IPS DF 6.9 (cell line): ENCODE measurements at places on chromosomes 7 and 10.
A peak's percentile ranks its signal among the peaks of the same experiment; 100 is the strongest.

DNA sequence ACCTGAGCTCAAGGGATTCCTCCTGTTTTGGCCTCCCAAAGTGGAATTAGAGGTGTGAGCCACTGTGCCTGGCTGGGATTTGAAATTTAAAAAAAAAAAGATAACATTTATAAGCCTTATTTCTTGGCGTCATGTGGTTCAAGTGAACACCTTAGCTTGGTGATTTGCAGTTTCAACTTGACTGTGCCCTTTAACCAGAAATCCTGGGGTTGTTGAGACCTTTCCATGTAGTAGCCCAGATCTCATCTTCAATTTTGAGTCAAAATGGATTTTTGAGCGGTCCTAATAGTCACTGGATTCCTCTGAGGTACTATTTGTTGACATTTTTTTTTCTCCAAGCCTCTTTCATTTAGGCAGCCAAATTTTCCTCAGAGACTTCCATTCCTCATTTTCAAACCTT, 29.5 kb upstream of the FBXW4 start:
- H3K4me3 ChIP-seq, result no peak overlapping the region
- no peak for DNase-seq
- no peaks in the 10 kb centered on the region for H3K36me3 ChIP-seq

DNA sequence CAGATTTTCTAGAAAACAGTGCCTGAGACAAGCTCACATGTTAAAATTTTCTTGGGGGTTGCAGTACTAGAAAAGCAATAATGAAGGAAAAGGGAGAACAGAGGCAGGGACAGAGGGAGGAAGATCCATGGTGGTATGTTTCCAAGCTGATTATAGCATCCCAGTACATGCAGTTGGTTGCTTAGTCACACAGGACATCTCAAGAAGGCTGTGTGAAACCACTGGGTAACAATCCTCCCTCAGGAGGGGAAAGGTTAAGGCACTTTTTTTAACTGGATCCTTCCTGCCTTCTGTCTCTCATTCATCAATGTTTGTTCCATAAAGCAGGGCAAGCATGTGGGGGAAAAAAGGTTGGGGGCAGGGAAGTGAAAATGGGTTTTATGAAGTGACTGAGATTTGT, 6.1 kb upstream of the IMMP2L start:
- H3K27me3 ChIP-seq, result no peaks in the 10 kb centered on the region
- H3K4me3 ChIP-seq, result no peak overlapping the region

- no peak overlapping the region for H3K4me3 ChIP-seq
- H3K4me1 ChIP-seq, result no peaks in the 10 kb centered on the region
- no peak overlapping the region for H3K27ac ChIP-seq
- H3K36me3 ChIP-seq, result no peaks in the 10 kb centered on the region
Observed at GRCh38 chr7:120874016-120874415, 16.1 kb upstream of the TSPAN12 start.

DNA sequence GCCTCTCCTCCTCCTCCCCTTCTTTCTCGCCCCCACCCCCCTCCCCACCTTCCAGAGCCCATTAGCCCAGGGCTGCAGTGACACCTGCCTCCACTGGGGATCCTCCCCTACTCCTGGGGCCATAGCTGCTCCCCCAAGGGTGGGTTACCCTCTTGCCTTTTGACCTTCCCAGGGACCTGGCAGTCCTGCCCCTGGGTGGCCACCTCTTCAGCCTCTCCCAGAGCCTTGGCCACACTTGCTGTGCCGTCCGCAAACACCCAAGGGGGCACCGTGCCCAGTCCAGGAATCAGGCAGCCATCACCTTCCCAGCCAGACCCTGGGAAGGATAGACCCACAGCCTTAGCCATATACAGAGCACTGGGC, 19.8 kb upstream of the CLDN4 start:
- H3K27me3 ChIP-seq, result no peaks in the 10 kb centered on the region
- no peak for DNase-seq
- H3K4me3 ChIP-seq, result no peak overlapping the region

DNA sequence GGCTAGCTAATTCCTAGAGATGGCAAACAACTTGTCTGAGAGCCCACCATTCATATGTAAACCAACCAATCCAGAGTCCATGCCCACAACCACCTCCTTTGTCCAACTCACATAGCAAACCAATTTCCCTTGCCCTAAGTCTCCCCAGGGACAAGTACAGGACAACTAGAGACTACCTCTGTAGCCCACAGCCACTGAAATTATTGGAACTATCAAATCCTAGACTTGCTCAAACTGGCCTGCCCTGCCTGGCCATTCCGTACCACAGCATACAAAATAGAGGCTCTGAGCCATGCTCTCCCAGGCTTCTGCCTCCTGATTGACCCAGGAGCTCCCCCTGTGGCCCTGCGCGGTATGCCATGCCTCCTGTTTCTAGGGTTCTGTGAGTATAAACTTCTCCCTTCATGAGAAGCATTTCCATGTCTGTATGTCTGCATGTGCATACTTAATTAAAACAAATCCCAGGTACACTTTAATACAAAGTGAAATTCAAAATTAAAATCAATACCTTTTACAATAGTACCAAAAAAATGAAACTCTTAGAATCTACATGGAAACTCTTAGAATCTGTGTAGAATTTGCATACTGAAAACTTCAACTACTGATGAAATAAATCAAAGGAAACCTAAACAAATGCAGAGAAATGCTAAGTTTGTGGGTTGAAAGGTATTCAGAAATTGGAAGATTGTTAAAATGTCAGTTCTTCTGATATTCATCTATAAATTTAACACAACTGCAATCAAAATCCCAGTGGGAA, 4.0 kb upstream of the HECW1 start:
- H3K27me3 ChIP-seq, result peaks cover 1% of the 10 kb centered on the region; the same call in 1 of the 2 replicates
- H3K27ac ChIP-seq, result no peak overlapping the region
- DNase-seq, result peak; percentile 68
- no peak overlapping the region for H3K4me3 ChIP-seq
- H3K4me1 ChIP-seq, result no peaks in the 10 kb centered on the region; the same call in 1 of the 2 replicates

GRCh38 chr10:49347342-49347741, 48.4 kb downstream of the C10orf71 start:
- H3K27ac ChIP-seq, result no peak overlapping the region
- no peaks in the 10 kb centered on the region for H3K4me1 ChIP-seq
- H3K4me3 ChIP-seq, result no peak overlapping the region
- no peaks in the 10 kb centered on the region for H3K36me3 ChIP-seq
- DNase-seq, result no peak
- no peaks in the 10 kb centered on the region for H3K27me3 ChIP-seq

- DNase-seq, result no peak
- H3K27ac ChIP-seq, result no peak overlapping the region
- H3K4me1 ChIP-seq, result peaks cover 15% of the 10 kb centered on the region
- H3K27me3 ChIP-seq, result no peaks in the 10 kb centered on the region
Observed at GRCh38 chr10:70481831-70482530, 3.4 kb downstream of the PALD1 start.
